GM13977 (cell line): ENCODE measurements at places on chromosomes 3 and 15.

GRCh38 chr3:48140336-48140757 is 47.9 kb downstream of the CDC25A start:
- no peak for DNase-seq

- DNase-seq = no peak
These were observed 29.9 kb upstream of the RGMA start for GRCh38 chr15:93118904-93119303.

- DNase-seq = no peak
These were observed 69.5 kb downstream of the TIPARP start for GRCh38 chr3:156743859-156744258.

GRCh38 chr3:15646851-15647511 is 45.4 kb downstream of the BTD start:
- no peak for DNase-seq

- DNase-seq = no peak
These were observed 26.1 kb upstream of the ERICH6 start for GRCh38 chr3:150729682-150730360.

DNA sequence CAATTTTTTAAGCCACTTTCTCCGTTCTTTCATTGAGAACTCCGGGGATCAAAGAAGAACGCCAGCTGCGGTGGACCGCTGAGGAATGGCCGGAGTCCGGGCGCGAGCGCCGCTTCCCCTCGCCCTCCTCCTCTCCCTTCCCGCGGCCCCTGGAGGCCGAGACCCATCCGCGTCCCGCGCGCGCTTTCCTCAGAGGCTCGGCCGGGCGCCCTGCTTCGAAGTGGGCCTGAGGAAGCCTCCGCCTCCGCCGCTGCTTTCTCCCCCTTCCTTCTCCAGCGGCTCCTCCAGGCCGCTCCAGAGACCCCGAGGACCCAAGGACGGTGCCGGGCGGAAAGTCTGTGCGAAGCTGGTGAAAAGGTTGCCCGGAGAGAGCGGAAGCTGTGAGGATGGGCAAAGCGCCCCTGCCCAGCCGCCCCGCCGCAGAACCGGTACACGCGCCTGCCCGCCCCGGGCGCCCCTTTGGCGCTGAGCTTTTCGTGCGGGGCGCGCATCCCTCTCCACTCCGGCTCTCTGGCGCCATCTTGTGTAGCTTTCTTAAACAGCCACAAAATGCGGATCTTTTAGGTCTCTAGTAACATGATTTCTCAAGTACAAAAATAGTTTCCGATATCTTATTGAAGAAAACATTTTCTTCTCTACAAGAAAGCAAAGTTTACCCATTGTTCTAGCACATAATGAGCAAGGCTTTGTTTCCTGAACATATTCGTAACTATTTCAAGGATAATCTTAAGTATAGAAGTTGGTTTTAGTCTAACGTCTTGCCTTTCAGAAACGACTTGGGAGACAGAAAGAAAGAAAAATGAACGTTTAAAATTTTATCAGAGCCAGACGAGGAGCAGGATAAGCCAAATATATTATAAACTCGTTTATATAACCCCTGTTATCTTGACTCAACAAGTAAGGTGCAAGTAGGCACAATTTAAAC is 59.2 kb upstream of the FAM174B start:
- peak; percentile 85 for DNase-seq

- peak; percentile 17 for DNase-seq
These were observed 251.9 kb downstream of the CDIN1 start for GRCh38 chr15:36831125-36831903.
